ENCODE measurements at places on chromosomes 11 and 22.

DNA sequence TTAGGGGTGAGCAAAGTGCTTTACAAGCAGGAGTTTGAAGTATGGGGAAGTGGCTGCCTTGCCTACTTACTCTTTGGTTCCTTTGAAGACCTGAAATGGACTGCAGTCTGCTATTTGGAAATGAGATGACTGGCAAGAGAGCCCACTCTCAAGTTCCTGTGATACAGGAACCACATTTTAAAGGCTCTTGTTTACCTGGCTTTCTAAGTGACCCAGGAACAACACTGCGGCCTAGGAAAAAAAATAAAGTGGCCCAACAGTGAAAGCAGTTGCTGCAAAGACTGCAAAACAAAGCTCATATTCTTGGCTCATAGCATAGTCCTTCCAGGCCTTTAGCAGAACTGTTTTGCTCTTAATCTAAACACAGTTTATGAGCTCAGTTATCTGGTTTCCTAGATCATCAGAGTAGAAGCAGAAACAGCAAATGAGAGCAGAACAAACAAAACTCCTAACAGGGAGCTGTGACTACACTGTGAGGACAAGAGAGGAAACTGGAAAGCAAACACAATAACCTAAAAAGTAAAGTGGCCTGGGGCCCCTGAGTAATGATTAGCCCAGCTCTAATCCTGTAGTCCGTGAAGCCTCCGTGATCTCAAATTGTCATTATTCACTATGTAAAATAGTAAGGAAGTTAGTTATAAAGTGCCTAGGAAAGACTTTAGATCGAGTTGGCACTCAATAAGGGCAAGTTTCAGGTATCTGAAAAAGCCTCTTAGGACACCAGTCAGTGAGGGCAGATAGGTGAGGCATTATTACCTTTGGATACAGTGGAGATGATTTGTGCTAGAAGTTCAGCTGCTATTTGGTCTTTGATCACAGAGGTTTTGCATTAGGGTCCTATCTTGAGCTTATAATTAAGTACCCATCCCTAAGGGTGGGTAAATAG lies 11.5 kb downstream of the CCDC117 start:
- peak; percentile 69 for DNase-seq

DNA sequence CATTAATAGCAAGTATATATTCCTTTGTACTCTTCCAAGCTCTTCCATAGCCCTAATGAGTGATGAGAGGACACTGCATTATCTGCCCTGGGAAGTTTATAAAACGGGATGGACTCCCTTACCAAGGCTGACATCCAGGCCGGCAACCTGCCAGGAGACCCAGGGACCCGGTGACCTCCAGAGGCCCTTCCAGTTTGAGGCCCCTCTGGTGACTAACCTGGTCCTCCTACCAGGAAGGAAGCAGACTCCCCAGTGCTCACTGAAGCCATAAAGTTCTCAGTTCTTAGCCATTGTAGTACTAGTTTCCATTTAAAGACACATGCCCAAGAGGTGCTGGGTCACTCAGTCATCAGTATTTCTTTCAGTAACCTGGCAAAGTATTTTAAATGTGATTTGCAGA lies 345.4 kb downstream of the TENM4 start:
- DNase-seq = no peak

- no peak for DNase-seq
These were observed 5.8 kb upstream of the CCND1 start for GRCh38 chr11:69635195-69635594.

DNA sequence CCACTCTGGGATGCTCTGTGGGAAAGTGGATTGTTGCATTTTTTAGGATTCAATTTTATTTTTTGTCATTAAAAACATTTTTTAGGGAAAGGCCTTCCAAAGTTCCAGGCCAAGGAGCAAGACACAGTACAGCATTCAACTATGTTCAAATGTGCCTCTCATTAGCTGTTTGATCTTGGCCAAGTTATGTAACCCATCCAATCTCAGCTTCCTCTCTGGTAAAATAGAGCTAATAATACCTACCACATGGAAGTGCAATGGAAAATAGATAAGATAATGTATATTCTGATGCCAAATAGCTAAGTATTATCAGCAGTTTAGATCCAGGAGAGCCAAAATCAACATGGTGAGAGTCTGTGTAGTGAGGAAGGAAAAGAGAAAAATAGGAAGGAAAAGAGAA lies 220.3 kb upstream of the SESN3 start:
- DNase-seq = no peak

GRCh38 chr11:68965901-68966853 lies 14.6 kb downstream of the MRGPRD start:
- DNase-seq = no peak

- DNase-seq = no peak
These were observed 26.4 kb downstream of the VPS37C start for GRCh38 chr11:61134801-61135257.

DNA sequence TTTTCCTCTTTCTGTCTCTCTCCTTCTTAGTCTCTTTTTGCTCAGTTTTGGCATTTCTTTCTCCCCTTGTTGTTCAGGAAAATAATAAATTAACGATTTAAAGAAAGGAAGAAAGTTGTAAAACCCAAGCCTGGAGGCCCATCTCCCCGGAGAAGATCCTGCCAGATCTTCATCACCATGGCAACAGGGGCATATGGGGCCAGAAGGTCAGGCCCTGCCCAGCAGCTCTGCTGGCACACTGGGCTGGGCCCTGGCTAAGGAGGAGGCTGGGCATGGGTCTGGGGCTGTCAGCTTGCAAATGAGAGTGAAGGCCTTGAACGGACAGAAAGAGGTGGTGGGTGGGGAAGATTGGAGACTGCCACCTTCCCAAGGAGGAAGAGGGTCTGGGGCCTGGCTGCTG lies 2.8 kb downstream of the LRRC10B start:
- no peak for DNase-seq

GRCh38 chr11:16596231-16596630 lies 142.2 kb upstream of the C11orf58 start:
- peak; percentile 38 for DNase-seq

DNA sequence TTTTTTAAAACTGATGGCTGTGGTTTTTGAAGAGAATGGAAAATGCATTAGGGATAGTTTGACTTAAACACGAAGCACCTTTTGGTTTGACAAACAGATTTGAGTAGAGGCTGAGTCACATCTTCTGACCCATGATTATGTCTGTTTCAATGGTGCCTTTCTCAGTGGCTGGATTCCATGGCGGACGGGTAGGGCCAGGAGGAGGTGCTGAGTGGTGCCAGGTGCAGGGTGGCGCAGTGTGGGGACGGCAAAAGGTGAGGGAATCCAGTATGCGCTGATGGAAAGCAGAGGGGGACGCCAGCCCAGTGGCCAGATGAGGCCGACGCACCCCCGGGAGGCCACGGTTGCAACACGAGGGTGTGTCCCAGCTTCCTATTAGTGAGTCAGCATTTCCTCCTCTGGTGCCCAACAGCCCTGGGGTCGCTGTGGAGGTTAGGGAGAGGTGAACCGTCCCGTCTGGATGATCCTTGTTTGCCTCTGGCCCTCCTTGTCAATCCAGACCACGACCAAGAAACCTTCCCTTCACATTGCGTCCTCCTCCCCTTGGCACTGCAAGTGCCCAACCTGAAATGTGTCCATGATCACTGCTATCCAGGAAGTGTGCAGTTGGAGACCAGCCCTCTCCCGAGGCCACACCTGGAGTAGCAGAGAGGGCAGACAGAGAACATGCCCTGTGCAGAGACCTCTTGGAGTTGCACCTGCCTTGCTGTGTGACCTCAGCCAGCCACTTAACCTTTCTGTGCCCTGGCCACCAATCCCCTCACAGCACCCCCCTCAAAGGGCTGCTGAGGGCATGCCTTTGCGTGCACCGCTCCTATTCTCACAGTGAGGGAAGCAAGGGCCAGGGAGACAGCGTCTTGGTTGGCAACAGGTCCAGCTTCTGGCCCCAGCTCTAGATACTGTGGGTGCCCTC lies 32.5 kb upstream of the ATXN10 start:
- DNase-seq = peak; percentile 30

DNA sequence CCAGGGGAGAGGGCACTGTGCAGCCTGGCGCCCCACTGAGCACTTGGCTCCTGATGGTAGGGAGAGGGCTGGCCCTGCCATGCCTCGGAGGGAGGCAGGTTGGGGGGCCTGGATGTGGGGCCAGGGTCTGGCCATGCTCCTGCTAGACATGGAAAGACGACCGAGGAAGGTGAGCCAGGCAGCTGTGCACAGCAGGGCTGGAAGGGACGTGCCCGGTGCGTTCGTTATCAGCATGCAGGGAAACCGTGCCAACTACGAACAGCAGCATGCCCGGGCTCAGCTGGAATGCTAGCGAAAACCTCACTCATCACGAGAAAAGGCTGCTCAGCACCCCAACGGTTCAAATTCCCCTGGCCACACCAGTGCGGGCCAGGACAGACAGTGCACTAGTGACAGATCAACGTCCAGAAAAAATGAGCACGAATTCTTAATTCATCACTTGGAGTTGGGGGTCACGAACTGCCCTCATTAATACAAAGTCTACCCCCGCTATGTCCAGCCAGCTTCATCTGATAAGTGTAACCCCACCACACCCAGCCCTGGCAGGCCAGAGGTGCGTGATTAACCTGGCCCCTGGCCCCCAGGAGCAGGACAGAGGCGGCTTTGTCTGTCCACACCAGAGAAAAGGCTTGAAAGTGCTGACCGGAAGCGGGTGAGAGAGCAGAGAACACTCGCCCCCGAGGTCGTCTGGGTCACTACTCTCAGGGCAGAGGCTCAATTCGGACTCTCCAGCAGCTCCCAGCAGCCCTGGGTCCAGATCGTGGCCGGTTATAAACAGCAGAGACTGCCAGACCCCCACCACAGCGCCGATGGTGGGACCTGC lies 84.2 kb downstream of the CELSR1 start:
- no peak for DNase-seq

DNA sequence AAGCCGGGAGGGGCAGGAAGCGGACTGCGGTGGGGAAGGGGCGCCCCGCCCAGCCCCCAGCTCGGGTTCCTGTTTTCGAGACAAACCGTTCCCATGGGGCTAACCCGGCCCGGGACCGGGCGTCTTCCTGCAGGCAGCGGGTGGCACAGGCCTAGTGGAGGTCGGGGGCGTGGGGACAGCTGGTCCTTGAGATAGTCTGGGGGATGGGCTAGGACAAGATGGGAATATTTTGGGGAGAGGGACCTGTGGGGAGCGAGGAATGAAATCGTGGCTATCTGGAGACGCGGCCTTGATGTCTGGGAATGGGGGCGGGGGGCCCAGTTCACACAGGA lies 1.2 kb upstream of the RASGRP2 start:
- peak; percentile 98 for DNase-seq

GRCh38 chr11:44507896-44508445 lies 57.5 kb upstream of the CD82 start:
- no peak for DNase-seq

DNA sequence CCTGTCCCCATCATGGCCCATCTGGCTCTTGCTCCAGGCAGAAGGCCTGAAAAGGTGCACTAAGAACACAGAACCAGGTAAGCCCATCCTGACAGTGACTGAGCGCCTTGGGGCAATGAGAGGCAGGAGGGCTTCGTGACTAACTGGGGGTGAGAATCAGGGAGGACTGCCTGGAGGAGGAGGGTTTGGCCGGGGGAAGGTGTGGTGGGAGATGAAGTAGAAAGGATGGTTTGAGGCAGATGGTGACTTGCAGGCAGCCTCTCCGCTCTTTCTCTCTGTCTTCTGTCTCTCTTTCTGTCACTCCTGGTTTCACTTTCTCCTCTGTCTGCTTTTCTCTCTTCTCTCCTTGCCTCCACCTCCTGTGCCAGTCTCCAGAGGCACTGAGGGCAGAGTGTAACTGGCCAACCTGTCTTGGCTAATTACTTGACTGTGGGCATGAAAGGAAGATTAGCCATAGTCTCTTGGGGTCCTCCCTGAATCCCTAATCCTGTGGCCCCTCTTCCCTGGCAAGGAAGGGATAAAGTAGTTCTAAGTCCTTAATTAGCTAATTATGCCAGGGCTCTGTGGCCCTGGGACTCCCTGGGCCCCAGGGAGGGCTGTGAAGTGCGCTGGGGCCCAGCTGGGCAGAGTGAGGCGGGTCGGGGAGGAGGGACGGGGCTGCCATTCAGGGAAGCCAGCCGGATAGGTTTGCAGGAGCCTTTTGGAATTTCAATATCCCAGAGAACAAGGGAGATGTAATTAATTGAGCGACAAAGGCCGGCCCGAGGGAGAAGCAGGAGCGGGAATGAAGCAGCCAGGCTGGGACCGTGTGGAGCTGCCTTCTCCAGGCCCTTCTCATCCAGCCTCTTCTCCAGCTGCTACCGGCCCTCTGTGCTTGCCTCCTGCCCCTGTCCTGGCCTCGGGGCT lies 61.1 kb downstream of the CACNA1I start:
- no peak for DNase-seq

DNA sequence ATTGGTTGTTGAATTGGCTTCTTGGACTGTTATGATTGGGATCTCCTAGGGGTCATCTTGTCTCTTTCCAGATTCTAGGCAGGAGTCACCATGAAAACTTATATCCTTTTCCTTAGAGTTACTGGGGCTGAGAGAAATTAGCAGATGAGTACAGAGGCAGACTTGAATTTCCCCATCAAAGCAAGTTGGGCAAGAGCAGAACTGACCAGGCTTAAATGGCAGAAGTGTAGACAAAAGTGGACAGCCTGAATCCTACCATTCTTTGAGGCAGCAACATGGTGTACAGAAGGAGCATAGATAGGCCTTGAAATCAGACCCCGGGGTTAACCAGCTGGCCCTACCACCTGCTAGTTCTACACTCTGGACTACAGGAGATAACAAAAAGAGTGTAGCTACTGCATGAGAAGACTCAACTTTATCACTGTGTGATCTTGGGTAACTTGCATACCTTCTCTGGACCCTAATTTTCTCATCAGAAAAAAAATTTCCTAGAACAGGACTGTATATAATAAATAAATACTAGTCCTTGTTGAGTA lies 427.4 kb upstream of the CADM1 start:
- peak; percentile 10 for DNase-seq

- peak; percentile 10 for DNase-seq
These were observed 49.9 kb upstream of the CDON start for GRCh38 chr11:126112547-126112946.

GRCh38 chr11:8040261-8040920 lies 40.6 kb upstream of the TUB start:
- DNase-seq = no peak

GRCh38 chr11:58392746-58393145 lies 13.9 kb downstream of the OR5B3 start:
- DNase-seq = no peak

- no peak for DNase-seq
These were observed 87.2 kb downstream of the KCNC1 start for GRCh38 chr11:17821648-17822400.

GRCh38 chr11:43197379-43197778 lies 114.4 kb upstream of the API5 start:
- no peak for DNase-seq

GRCh38 chr11:112962579-112963367 lies 1.6 kb downstream of the NCAM1 start:
- DNase-seq = no peak

DNA sequence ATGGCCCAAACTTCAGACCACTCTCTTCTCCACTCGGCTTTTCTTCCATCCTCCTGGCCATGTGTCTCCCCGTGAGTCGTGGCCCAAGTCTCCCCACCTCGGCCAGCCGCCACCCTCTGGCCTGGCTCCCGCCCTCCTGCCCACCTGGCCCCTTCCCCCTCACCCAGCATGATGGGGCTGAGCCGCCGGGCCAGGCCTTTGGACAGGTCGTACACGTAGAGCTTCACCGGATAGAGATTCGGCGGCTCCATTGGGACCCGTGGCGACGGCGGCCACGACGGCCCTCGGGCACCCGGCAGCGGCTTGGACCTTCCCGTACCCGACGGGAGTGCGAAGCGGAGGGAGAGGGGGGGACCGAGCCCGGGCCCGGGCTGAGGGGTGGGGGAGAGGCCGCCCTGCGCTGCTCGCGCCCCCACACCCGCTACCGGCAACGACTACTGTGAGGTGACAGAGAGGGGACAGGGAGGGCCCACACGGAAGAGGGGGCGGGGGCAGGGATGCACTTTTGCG lies at the start of gene DESI1:
Gene DESI1 (minus strand): TSS at position 455 of the 510 bp plus-strand sequence. CDS start 204 bp downstream, at position 251.
- DNase-seq = peak; percentile 22
